ENCODE measurements at places on chromosomes 5 and 9.

DNA sequence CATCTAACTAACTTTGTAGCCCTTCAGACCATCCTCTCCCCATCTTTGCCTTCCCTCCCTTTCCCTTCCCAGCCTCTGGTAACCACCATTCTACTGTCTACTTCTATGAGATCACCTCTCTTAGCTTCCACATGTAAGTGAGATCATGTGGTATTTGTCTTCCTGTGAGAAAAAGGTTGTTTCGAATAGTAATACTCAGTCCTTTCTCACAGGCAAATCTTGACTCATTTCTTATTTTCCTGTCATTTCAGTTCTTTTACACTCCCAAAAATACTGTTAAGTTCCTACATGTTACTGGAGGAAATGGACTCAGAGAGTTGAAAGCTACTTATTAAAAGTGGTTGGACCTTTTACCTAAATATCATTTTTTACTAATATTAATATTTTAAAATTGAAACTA, 82.1 kb downstream of the SLF1 start:
- DNase-seq: no peak

DNA sequence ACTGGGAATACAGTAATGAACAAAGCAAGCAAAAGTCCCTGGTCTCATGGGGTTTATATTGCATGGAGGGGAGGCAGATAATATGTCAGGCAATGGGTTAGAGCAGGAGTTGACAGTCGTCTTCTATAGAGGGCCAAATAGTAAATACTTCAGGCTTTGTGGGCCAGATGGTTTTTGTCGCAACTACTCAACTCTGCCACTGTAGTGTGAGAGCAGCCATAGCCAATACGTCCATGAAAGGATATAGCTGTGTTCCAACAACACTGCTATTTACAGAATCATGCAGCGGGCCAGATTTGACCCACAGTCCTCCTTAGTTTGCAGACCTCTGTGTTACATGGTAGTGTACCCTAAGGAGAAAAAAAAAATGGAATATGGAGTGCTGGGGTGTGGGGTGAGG, 25.5 kb downstream of the MAST4 start:
- no peak for DNase-seq

GRCh38 chr5:145587710-145588109, 247.4 kb downstream of the PRELID2 start:
- no peak for DNase-seq

- DNase-seq: no peak
Observed at GRCh38 chr9:96581786-96582185, 37.9 kb downstream of the CDC14B start.

DNA sequence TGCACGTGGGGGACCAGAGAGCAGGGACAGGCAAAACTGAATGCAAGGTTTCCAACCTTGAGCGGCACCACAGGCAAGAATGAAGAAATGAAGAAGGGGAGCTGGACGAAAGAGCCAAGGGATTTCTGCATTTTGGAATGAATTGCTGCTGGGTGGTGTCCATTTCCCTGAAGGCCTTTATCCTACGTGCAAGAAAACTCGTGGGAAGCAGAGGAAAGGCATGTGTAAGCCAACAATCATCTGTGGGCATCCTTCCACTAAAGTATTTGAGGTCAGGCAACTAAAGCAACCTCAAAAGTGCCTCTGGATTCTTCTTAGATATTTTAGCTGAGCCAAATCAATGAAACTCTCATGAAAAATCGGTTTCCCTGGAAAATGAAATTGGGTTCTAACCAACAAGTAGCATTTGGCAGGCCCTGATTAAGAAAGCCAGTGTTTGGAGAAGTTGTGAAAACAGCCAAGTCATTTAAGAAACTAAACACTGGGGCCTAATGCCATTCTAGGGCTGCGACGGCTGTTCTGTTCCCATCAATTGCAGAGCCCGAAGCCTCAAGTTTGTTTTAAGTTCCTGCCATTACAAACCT, 4.7 kb upstream of the TGFBI start:
- DNase-seq: no peak

- DNase-seq: no peak
Observed at GRCh38 chr5:76808141-76808691, 10.6 kb upstream of the F2RL1 start.

DNA sequence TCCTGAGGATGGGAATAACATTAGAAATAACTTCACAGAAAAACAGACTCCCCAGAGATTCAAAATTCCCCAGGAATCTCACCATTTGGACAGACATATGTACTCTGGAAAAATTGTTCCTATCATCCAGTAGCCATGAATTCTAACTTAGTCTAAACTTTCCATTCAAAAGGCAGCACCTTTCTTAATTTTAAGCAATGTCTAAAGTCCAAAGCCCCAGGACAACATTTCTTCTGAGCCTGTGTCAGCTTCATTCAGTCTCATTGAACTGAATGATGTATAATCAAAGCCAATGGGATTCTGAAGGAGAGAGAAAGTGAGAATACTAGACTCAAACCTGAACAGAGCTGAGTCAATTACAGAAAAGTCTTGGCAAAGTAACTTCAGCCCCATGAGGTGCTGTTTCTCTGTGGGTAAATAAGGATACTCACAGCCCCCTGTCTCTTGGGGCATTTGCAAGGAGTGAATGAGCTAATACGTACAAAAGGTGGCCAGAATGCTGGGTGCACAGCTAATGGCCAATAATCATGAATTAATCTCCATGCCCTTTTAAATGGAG, 140.6 kb downstream of the SEMA5A start:
- no peak for DNase-seq

DNA sequence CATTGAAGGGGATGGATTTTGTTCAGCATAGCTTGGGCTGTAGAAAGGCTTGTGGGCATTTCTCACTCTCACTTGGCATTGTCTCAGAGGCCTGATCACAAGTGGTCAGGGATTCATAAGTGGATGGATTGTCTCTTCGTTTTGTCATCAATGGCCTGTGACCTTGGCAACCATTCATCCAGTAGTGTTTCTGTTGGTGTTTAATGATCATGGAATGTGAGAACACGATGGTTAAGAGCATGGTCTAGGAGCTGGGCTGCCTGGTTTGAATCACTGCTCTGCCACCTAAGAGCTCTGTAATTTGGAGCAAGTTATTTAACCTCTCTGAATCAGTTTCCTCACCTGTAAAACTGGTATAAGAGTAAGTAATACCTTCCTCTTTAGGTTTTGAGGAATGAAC, 430.1 kb upstream of the MEF2C start:
- DNase-seq: no peak

DNA sequence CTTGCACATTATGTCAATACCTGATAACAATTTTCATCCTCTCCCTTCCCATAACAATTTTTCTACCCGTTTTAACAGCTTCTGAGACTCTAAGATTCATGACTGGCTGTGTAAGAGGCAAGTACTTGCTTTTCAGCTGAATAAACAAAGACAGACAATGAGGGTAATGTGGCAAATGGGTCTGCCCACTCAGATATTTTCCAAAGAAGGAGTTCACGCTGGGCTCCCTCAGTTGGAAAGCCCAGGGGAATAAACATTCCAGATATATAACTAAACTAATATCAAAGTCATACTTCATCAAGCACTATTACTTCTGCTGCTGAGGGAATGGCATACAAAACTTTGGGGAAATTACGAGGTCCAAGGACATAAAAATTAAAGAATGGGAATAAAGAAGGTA, 24.4 kb downstream of the MEGF9 start:
- no peak for DNase-seq

GRCh38 chr9:78017190-78017693, 14.4 kb downstream of the GNAQ start:
- DNase-seq: no peak

GRCh38 chr9:70971723-70972122, 149.7 kb downstream of the TRPM3 start:
- DNase-seq: no peak

DNA sequence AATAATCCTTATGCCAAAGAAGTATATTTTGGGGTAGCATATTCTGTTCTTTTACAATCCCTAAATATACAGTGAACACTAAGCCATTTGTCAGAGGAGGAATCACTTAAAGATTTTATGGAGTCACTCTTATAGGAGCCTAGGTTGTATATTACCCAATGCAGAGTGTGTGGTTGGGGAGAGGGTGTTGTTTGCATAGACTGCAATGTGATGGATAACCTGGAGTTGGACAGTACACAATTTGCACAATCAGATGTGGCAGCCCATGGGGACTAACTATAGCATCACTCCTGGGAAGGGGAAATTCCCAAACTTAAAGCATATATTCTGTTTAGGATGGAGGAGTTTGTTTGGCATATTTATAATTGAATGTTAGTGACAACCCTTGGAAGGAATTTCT, 9.6 kb upstream of the NDFIP1 start:
- no peak for DNase-seq

DNA sequence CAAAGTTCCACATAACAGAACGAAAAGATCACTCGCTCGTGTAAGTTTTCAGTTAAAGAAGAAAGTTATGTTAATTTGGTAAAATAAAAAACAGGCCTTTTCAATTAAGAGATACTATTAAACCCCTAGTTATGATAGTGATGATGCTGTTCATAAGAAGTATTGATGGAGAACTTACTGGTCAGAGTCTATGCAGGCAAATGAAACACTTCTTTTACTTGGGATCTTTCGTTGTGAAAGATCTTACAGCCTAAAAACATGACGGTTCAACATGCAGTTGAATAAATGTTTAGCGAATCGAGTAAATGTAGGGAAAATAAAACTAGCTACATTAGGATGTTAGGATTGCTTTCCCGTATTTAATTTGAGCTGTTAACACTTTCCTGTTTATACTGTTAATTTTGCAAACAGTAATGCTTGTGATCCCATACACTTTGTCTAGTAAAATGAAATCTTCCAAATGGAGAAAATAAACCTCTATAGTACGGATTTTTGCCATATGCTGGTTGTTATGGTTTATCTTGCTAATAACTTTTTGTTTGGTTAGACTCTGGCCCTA, 2.0 kb downstream of the RHOBTB3 start:
- DNase-seq: no peak

DNA sequence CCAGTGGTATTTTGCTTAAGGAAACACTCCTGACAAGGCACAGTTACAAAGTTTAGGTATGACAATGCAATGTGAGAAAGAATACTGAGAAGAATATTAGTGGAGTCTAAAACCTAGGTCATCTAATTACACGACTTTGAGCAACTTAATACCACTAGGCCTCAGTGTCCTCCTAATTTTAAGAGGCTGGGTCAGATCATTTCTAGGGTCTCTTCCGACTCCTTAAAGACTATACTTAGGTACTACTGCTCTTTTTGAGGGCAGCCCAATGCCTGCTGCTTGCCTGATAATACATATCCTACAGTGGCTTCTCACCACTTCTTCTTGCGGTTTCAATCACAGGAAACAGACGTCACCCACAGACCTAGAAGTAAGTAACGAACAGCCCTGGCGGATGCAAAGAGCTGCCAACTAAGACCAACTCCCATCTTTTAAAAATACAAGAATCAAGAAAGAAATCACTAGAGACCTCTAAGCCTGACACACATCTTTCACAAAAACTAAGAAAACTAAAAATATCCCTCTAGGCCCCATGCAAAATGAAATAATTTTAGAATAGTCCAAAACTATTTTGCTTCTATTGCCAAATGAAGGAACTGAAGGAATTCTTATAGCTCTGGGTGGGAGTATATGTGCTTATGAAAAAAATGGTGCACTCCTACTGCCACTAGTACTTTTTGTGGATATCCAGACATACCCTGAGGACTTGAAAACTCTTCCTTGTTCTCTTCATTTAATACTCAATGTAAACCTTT, 13.1 kb downstream of the DIAPH1 start:
- peak; percentile 42 for DNase-seq

- no peak for DNase-seq
Observed at GRCh38 chr9:83629433-83630104, 6.6 kb downstream of the IDNK start.

- no peak for DNase-seq
Observed at GRCh38 chr5:34854459-34855174, 15.7 kb downstream of the TTC23L start.

DNA sequence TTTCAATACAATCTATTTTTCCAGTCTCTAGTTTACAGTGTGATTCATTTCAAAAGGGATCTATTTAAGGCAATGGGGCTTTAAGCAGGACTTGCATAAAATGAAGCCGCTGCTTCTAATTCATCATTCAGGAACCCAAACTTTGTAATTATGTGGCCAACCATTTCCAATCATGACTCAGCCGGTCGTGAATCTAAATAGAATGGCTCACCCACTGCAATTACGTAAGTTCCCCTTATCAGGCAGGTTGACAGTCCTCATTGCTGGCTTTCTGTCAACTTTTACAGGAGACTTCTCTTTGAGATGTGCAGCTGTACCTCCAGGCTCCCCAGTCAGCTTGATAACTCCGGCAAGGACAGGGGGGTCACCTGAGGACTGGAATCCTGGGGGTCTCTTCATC, 152.8 kb upstream of the DAP start:
- DNase-seq: no peak

DNA sequence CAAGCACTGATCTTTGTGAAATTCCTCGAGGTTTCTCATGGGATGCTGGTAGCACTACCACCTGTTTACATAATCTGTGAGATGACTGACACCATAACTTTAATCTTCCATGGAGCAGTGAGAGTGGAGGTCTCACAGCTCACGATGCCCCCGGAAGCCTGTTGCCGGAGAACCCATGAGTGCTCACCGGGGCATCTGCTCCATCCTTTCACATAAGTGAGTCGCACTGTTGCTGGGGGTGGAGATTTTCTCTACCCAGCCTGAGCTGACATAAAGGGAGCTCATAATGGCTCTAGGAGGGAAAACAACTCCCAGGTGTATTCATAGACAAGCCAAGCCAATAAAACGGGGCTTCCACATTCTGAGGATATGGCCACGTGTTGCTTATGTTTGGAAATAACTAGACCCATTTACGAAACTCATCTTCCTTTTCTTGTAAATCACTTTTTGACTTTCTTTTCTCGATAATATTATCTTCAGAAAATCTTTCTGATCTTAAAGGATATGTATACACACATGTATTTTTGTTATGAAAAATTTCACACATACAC, 11.2 kb upstream of the GFPT2 start:
- no peak for DNase-seq

- DNase-seq: peak; percentile 12
Observed at GRCh38 chr5:142324136-142324870, 518 bp downstream of the SPRY4 start.

GRCh38 chr5:62708481-62709325, 130.1 kb downstream of the LRRC70 start:
- DNase-seq: no peak

- DNase-seq: no peak
Observed at GRCh38 chr9:69923972-69924371, 103.4 kb downstream of the CFAP95 start.

DNA sequence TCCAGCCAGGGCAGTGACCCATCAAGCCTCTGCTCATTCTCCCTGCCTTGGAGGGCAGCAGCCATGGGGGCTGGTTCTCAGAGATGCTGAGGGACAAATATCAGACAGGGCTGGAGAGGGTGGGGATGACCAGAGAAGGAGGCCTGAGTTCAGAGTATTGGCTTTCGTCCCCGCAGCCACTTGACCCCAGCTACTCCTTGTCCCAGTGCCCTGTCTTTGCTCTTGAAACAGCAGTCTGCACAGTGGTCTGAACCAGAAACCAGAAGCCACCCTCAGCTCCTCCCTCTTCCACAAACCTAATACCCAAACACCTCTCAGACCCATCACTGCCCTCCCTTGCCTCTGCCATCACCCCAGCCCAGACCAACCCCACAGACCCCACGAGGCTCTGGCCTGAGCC, 36.3 kb upstream of the SMIM23 start:
- no peak for DNase-seq

- DNase-seq: no peak
Observed at GRCh38 chr5:108090946-108091345, 291.0 kb downstream of the FBXL17 start.

Measured in stimulated activated CD4-positive, alpha-beta T cell treated with anti-CD3 and anti-CD28 coated beads, Interleukin-1b, Interleukin-23, amount 100 ng/mL, for 1 hour (primary cell).